Activated naive CD8-positive, alpha-beta T cell treated with anti-CD3 and anti-CD28 coated beads for 36 hours (primary cell): ENCODE measurements at places on chromosomes 5 and 9. TPM values are rescaled to one million over a fixed set of nuclear protein-coding genes. Genes with fewer than 3 reads are reported as not detected.

Gene C9orf43
- total RNA-seq = 0.99 TPM

Gene HK3
- total RNA-seq = not detected

Gene INSL4
- not detected for total RNA-seq

Gene SLC6A3
- not detected for total RNA-seq

Gene PRR16
- not detected for total RNA-seq

Gene BTNL3
- total RNA-seq = not detected

Gene GAPT
- total RNA-seq = 0.22 TPM

Gene PCDHGA5
- total RNA-seq = 0.06 TPM

Gene FANCG
- total RNA-seq = 92.8 TPM

Gene SHOC1
- not detected for total RNA-seq

Gene FTMT
- not detected for total RNA-seq

Gene NR2F1-AS1
- not detected for total RNA-seq

Gene ZNF782
- total RNA-seq = 4.0 TPM

Gene MYOZ3
- 0.16 TPM for total RNA-seq

Gene SAXO1
- total RNA-seq = not detected

Gene SLC46A2
- not detected for total RNA-seq

Gene SLIT3
- 0.43 TPM for total RNA-seq

Gene OBP2A
- not detected for total RNA-seq

Gene ARHGEF37
- 1.4 TPM for total RNA-seq

Gene IRX1
- total RNA-seq = not detected

Gene FYB1
- total RNA-seq = 71.3 TPM
